Activated naive CD4-positive, alpha-beta T cell (primary cell): ENCODE measurements at places on chromosomes 1 and 21.

GRCh38 chr1:167301355-167301754 is 80.7 kb downstream of the POU2F1 start:
- DNase-seq = no peak

GRCh38 chr1:183218027-183218618 is 32.1 kb downstream of the LAMC2 start:
- no peak for DNase-seq

DNA sequence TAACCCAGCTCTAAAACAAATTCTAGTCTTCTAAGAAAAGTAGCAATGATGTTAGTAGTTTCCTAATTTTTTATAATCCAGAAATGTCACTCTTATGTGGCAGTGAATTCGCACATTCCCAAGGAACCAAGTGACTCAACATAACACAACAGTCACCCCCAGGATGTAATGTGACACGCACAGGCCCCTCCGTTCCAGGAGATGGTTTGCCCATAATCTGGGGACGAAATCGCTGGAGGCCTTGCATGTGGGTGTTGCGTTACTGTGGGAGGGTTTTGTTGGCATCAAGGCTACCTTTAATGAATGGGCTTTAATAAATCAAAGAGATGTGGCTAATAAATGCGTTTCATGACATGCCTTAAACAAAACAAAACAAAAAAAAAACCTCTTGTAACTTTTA is 50.9 kb downstream of the EVA1C start:
- DNase-seq = no peak

DNA sequence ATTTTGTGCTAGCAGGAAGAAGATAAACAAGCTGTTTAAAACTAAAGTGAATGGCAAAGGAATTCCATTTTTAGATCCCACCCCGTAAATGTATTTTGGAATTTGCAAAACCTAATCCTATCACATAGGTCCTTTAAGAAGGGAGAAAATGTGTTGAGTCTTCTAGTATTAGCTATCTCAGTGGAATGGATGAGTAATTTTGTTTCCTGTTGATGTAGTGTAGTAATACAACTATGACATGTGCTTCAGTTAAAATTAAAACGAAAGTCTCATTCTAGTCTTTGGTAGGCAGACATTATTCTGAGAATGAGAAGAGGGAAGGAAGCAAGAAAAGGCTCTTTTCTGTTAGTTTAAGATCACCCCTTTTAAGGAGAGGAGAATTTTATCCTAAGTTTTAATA is 265.9 kb upstream of the C1orf105 start:
- no peak for DNase-seq

GRCh38 chr1:223771469-223771813 is 59.1 kb downstream of the CAPN2 start:
- DNase-seq = no peak

- no peak for DNase-seq
Measured at GRCh38 chr1:185912504-185912903, 178.3 kb downstream of the HMCN1 start.

- DNase-seq = no peak
Measured at GRCh38 chr1:23568608-23569383, 9.5 kb upstream of the ID3 start.

- no peak for DNase-seq
Measured at GRCh38 chr1:225250432-225250831, 177.4 kb downstream of the LBR start.

- no peak for DNase-seq
Measured at GRCh38 chr1:212979340-212980122, 29.2 kb downstream of the VASH2 start.

- no peak for DNase-seq
Measured at GRCh38 chr1:212475151-212475550, 42.4 kb downstream of the NENF start.

- DNase-seq = no peak
Measured at GRCh38 chr1:189751311-189751710, 726.4 kb downstream of the BRINP3 start.

DNA sequence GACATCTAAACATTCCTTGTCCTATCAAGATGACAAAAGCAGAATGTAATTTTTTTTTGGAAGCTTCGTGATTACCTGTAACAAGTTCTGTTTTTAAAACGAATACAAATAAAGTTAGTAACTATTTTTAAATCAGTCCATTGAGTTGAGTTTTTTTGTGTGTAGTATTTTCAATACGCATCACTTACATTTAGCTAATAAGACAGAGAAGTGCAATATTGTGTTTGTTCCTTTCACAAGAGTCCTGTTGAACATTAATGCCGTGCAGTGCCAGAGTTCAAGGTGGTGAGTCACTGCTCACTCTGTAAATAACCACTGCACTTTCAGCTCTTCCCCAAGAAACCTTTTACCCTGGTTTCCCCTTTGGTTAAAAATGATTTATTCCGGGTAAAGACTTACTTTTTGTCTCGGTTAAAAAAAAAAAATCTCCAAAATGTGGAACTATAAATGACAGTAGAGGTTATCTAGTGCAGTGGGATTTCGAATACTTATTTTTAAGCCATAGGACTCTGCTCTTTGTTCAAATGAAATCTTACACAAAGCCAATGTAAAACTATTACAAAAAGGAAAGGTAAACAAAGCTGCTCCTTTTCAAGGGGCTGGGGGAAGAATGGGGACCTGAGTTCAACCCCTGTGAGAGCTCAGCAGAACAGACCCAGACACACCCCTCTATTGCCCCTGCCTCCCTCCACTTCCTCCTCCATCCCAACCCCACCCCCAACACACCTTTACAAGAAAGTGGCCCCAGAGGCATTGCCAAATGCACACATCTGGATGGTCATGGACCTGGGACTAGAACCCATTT is 14.8 kb upstream of the NCMAP start:
- DNase-seq = no peak

DNA sequence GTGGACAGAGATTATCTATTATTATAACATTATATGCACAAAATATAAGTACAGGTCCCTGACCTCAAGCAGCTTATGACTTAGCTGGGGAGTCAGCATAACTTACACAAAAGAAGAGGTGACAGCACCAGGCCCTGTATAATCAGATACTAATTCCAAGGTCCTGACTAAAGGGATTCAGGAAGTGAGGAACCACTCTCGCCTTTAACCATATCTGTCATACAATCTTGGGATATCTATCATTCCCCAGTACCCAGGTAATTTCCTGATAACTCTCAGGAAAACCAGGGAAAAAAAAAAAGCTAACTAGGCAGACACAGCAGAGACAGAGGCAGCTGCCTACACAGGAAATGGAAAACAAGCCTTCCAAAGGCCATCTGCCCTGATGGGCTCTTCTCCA is 78.5 kb upstream of the CAMK1G start:
- DNase-seq = no peak

DNA sequence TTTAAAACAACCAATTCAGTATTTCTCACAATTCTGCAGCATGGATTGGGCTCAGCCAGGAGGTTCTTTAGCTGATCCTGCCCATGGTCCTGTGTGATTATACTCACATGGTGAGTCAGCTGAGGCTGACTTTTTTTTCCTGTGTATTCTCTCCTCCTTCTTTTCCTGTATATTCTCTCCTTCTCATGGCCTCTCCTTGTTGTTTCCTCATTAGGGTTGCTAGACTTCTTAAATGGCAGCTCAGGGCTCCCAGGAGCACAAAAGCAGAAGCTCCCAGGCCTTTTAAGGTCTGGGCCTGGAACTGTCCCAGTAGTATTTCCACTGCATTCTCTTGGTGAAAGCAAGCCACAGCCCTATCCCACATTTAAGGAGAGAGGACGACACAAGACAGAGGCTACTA is 26.8 kb downstream of the VANGL1 start:
- DNase-seq = no peak

GRCh38 chr1:212487286-212487685 is 54.6 kb downstream of the NENF start:
- no peak for DNase-seq

DNA sequence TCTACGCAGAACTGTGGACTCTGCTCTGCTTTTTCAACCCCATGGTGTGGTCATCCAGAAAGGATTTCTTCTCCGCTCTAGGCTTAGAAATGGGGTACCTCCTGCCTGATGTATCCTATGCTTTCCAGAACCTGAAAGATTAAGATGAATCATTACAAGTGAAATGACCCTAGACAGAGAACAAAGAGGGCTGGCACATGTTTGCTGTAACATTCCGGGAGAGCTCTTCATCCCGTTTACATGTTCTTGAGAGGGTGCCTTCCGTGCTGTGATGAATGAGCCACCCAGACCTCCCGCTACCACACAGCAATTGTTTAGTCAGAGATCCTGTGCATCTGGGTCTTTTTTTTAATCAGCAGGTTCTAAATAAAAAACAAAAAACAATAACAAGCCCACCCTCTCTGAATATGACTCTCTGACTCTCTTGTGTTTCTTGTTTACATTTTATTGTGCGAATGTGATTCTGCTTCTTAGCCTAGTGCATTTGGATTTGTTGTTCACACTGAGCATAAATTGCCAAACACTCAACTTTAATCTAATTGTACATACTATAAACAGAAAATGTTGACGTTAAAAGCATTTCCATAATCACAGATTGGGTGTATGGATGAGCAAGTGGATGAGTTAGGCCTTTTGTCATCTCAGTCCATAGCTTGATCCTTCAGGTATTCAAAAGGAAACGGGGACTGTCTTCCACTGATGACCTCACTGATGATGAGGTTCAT is 87.1 kb downstream of the GPR88 start:
- DNase-seq = no peak

GRCh38 chr1:203405703-203406438 is 54.9 kb upstream of the FMOD start:
- DNase-seq = no peak

- DNase-seq = no peak
Measured at GRCh38 chr1:225526878-225527277, 99.0 kb upstream of the LBR start.

DNA sequence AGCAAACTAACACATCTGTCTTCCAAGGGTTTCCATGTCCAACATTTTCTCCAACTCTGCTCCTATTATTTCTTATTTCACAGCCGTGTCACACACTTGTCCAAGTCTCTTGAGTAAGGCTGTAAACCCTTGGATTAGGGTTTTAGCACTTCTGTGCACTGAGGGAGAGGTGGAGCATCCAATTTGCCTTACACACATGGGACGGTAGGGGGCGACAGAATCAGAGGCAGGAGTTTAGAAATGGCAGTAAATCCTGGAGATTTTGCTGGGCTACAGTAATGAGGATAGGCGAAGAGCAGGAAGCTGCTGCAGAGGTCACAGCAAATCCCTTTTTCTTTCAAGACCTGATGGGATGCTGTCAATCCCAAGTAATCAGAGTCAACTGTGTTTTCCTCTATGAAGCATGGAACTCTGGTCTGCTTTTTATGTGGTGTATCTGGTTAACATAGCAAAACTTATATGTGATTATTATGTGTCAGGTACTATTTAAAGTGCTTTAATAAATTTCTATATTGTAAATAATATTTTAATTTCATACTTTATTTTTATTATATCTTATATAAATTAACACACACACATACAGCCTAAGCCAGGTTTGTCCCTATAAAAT is 15.4 kb upstream of the LCE5A start:
- no peak for DNase-seq

DNA sequence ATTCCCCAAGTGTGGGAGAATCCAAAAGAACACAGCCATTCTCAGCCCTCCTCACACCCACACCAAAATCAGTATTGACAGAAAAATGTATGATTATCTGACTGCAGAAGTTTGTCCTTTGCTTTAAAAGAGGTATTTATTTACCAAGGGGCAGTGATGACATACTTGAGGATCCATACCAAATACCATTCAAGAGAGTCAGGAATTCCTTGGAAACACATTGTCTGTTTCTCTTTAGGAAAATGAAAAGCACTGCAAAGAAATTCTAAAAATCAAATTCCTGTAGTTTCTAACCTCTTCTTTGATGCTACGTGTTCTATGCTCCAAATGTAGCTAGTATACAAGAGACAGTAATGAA is 509.6 kb upstream of the CXADR start:
- no peak for DNase-seq

DNA sequence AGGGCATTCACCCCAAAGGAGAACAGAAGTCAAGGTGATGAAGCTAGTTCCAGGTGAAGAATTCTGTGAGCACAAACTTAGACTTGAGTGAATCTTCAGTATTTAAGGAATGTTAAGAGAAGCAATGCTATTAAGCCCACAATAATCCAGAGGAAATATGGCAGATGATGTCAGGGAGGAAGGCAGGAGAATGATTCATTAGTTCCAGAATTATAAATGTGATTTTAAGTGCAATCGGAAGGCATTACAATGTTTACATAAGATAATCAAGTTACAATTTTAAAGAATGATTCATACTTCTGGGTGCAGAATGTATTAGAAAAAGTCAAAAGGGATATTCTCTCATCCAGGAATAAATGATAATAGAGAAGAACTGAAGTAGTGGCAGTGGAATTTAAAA is 545.2 kb upstream of the BRINP3 start:
- no peak for DNase-seq

DNA sequence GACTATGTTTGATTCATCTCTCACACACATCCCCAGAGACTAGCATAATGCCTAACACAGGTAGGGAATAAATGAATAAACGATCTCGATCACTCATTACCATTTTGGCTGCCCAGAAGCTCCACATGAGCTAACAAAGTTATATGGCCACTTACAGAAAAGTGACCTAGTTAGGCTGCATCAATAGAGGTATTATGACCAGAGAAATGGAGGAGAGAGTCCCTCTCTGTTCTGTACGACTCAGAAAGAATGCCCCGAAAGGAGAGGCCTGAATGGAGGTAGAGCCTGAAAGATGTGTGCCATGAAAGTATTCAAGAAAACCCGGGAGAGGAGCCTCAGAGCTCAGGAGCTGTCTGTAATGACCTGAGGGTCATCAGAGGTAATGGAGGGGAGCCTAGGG is 208.2 kb upstream of the GRIK3 start:
- no peak for DNase-seq

DNA sequence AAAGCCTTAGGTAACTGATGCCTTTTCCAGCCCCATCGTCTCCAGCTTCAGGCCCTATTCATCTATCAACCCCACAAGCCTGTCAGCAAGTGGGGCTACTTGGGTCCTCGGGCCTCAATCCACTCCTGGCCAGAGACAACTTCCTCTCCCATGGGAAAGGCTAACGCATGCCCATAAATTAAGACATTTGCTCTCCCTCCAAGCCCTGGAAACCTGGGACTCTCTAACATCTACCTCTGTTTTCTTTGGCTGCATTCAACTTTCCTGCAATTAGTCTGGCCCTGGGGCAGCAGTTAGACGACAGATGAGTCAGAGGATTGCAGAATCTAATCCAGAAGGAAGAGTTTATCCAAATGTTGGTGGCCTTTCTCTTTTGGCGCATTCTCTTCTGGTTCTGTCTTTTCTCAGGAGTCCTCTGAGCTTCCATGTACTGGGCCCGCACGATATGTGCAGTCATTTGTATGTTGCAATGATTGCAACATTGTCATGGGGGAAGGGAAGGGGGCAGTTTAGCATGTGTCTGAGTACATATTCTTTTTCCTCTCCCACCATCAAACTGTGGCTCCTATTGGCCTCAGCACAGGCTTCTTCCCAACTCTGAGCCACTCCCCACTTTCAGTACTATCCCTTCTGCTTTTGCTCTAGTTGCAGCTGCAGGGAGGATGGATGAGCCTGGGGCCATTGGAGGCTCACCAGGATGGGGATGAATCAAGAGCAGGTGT is 54.4 kb downstream of the NAV1 start:
- no peak for DNase-seq

GRCh38 chr1:173062150-173062938 is 11.6 kb upstream of the TNFSF18 start:
- no peak for DNase-seq
